ENCODE measurements at places on chromosomes 7 and 10. TPM values are rescaled to one million over a fixed set of nuclear protein-coding genes. Genes with fewer than 3 reads are reported as not detected.

GRCh38 chr10:49177391-49178355 lies 10.5 kb downstream of the TMEM273 start:
- DNase-seq: peak; percentile 50

- no peak for DNase-seq
These were observed 138.1 kb downstream of the NOC3L start for GRCh38 chr10:94224656-94225055.

DNA sequence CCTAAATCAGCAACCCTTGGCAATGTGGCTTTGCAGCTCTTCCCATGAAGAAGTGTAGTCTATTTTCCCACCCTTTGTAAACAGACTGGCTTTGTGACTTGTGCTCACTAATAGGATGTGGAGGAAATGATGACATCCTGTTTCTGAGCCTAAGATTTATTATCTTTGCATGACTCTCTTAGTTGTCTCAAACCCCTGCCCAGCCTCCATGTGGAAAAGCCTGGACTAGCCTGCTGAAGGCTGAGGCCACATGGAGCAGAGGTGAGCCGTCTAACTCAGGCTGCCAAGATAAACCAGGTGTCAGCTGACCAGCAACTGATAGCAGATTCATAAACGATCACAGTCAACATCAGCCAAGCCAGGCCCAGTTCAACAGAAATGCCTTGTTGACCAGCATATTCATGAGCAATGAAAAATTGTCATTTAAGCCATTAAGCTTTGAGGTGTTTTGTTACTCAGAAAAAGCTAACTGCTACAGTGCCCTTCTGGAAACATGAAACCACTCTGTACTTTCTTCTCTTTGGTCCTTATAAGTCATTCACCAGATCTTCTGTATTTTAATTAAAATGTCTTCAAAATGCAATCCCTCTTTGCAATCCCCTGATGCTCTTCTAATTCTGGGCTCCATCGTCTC lies 586.3 kb upstream of the ANKRD30A start:
- DNase-seq: no peak

DNA sequence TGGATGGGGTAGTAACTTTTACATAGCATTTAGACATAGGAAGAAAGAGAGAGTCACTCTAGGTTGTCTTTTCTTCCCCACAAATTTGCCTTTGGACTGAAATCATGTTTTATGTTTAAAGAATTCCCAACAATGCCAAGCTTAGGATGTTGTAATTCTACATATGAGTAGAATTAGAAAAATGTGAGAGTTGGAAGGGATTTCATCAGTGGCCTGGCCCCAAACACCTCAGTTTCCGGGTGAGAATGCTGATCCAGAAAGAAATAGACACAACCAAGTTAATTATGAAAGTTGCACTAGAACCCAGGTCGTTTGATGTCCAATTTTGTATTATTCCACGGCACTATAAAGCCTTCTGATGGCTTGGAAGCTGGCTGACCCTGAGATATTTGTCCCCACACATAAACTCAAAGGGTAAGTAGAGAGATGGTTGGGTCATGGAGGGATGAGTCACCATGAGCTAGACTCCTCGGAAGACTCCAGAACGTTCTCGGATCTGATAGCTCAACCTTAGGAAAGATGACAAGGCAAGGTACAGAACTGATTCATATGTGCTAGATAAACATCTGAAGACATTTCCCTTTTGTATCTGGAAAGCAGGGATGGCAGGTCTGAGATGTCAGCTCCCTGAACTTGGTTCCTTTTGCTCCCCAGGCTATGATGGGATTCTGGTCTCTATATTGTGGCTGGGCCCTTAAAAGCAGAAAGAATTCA lies 48.8 kb upstream of the SLC35B4 start:
- no peak for DNase-seq

DNA sequence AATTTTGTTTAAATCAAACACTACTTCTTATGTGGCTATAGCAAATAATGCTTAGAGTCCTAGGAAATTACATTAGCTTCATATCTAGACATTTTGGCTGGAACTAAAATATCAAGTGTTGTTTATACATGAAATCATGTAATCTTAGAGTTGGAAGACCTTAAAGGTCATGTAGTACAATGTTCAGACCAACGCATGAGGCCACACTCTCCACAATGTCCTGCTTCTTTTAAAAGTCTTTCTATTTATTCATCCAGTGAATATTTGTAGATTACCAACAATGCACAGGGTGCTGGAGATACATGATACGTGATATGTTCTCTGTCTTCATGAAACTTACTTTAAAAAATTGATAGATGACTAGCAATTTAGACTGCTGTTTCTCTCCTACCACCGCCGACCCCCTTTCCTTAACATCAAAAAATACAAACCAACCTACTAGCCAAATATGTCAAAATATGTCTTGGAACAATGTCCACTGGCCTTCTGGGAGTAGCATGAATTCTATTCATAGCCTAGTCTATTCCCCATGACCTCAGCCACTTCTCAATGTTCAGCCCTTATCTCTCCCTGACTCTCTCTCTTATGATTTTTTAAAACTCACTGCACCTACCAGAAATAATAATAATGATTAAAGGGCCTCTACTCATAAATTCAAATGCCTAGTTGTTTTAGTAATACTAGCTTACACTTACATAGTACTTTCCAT lies 59.5 kb upstream of the CAV2 start:
- no peak for DNase-seq

- no peak for DNase-seq
These were observed 116.6 kb downstream of the KLF6 start for GRCh38 chr10:3668276-3668965.

DNA sequence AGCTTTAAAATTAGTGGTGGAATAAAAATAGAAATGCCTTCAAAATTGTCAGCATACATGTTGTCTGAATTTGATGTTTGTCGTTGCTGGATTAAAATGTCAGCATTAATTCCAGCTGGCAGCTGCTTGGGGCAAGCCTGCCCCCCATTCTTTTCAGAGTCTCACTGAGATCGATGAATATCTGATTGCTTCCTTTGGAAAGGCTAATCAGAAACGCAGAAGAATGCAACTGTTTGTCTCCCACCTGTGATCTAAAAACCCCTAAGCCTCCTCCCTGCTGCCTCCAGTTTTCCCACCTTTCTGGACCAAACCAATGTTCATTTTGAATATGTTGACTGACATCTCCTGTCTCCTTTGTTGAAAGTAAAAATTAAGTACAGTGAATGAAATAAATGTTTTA lies 27.9 kb upstream of the BNIP3 start:
- no peak for DNase-seq

GRCh38 chr10:19328582-19328981 lies 280.0 kb downstream of the MALRD1 start:
- no peak for DNase-seq

DNA sequence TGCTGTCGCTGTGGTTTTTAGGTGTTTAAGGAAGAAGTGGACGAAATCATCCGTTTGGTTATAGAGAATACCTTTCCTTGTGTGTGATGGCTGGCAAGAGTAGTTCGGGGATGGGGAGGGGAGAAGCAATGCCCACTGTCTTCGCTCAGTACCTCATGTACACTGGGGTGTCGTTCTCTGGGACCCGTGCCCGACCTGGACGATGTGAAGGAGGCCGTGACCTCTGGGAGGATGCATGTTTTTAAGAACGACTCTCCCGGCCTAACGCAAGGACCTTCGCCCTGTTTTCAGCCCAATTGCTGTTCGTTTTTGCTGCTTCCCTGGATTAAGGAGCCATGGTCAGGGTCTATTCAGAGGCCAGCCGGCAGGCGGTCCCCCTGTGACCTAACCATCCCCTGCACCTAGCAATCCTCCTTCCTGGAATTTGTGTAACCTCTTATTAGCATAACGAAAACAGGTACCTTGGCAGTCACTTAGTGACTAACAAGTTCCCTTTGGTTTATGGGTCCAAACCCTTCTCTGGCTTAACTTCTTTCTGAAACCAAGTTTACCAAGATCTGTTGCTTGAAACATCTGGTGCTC lies 1.3 kb downstream of the NFE2L3 start:
- DNase-seq: no peak

GRCh38 chr10:52308251-52309031 lies 5.6 kb upstream of the DKK1 start:
- DNase-seq: peak; percentile 73

DNA sequence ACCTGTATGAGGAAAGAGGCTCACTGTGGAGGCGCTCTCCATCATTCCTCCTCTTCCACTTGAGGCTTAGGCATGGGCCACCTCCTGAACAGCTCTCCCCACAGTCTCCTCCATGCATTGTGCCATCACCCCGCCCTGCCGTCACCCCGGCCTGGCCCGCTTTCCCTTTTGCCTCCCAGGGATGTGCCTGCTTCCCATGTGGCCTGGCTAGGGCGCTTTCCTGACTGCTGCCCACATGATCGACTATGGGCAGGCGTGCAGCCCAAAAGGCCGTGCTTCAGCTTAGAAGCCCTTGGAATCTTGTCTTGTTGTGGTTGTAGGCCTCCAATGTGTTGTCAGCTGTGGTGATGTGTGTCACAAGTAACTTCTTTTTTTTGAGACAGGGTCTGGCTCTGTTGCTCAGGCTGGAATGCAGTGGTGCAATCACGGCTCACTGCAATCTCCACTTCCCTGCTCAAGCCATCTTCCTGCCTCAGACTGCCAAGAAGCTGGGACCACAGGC lies 1.8 kb upstream of the ACTR3C start:
- DNase-seq: no peak

GRCh38 chr7:123929655-123930054 lies 4.6 kb downstream of the SPAM1 start:
- DNase-seq: no peak

GRCh38 chr10:97087296-97087695 lies 98.5 kb downstream of the SLIT1 start:
- DNase-seq: no peak

DNA sequence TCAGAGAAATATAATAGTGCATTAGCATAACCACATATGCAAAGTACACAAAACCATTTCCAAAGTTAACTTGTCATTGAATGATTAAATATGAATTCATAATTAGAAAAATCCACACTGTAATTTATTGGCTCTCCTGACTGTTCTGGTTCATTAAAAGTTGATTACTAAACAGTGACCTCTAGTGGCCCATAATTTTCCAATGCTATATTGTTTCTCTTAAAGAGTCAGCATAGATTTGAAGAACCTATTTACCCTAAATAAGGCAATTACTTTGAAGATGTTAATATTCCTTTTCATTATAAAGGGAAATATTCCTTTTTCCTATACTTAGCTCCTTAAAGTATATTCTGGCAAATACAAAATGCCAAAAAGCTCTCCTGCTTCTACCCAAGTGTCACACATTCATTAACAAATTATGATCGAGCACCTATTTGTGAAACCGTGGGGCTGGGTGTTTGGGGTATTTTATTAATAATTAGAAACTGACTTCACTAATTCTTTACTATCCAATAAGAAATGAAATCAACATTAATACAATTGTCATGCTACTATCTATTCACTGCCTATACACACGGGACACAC lies 86.2 kb downstream of the HIBADH start:
- peak; percentile 56 for DNase-seq

DNA sequence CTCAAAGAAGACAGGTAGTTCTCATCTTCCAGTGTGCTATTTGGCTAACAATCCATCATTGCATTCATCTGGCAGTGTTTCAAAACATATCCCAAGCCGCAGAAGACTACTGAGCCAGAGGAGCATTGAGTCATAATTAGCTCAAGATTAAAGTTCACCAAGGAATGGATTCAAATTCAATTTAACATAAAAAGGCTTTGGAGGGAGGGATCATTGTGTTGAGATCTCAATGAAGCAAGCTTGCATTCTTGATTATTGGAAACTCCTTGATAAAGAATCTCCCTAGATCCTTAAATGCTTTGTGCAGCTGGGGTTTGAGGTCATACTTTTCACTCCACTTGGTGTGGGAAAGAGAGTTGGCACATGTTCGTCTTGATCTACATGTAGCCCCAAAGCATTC lies 142.8 kb upstream of the SEMA3A start:
- no peak for DNase-seq

- no peak for DNase-seq
These were observed 85.6 kb upstream of the PDCD4 start for GRCh38 chr10:110786172-110786571.

DNA sequence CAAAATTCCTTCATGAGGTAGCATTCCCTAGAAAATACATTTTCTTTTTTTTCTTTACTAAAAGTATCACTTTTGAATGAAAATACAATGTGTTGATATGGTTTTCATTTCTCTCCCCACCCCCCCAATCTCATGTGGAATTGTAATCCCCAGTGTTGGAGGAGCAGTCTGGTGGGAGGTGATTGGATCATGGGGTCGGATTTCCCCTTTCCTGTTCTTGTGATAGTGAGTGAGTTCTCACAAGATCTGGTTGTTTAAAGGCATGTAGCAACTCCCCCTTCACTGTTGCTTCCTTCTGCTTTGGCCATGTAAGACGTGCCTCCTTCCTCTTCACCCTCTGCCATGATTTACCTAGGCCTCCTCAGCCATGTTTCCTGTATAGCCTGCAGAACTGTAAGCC lies 790.3 kb upstream of the KCND2 start:
- DNase-seq: no peak

DNA sequence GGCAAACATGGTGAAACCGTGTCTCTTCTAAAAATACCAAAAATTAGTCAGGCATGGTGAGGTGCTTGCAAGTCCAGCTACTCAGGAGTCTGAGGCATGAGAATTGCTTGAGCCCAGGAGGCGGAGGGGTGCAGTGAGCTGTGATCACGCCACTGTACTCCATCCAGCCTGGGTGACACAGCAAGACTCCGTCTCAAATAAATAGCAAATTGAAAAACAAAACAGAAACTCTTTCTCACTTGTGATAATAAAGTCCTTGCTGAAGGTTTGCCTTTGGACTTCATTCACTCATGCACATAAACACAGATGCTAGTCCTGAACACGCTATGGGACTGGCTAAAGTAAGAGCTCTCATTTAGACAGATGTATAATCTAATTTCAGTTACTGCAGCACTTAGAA lies 37.6 kb downstream of the ANK3 start:
- DNase-seq: no peak

- no peak for DNase-seq
These were observed 57.1 kb upstream of the CYP2C18 start for GRCh38 chr10:94626476-94626875.

The RASSF4 gene
- polyA plus RNA-seq: 83.2 TPM

The IDI2 gene
- polyA plus RNA-seq: not detected

The SLC37A3 gene
- 31.3 TPM for polyA plus RNA-seq

The FAM131B gene
- 2.0 TPM for polyA plus RNA-seq

The MUC3A gene
- polyA plus RNA-seq: 0.25 TPM

The FAM25G gene
- polyA plus RNA-seq: not detected

The ATOH7 gene
- polyA plus RNA-seq: 0.17 TPM

The CALHM3 gene
- polyA plus RNA-seq: 0.11 TPM
